D721Med (cell line): ENCODE measurements at places on chromosomes 5 and 9.

DNA sequence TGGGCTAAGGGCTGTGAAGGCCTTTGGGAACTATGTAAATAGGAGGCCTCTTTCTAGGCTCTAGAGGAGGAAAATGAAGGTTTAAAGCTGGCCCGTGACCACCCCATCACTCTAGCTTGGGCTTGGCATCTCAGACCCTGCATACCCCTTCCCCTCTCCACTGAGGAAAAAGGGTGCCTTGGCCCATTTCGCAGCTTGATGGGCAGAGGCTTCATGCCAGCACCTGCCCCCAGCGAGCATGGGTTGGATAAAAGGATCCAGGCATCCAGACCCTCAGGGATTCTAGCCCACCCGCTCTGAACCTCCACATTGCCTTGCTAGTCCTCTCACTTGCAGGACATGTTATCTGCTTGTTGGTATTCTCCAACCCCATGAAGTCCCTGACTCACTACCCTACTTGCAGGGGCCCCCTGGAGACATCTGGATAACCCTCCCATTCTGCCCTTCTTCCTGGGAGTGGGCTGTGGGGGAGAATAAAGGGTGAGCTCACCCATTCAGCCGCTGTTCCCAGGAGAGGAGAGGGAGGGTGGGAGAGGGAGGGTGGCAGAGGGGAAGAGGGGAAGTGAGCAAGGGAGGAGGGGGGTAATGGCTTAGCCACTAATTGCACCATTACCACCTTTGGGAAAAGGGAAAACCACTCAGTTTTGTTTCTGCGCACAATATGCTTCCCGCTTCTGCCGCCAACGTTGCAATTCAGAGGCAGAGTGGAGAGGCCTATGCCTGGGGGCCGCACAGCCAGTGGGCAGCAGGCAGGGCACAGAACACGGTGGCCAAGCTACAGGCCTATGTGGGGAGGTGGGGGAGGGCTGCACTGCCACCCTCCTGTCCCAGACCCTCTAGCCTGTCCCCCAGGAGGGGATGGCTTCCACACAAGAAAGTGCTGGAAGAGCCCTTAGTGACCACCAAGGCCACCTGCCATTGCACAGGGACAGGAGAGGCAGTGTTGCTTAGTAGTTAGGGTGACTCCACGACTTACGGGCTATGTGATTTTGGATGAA lies 2.1 kb upstream of the CAMK2A start:
- DNase-seq: no peak

- no peak for DNase-seq
Measured at GRCh38 chr5:159945359-159945758, 29.1 kb downstream of the ADRA1B start.

GRCh38 chr9:34568774-34569173 lies 20.8 kb downstream of the CNTFR start:
- DNase-seq: no peak

GRCh38 chr5:88829775-88830174 lies 53.2 kb downstream of the MEF2C start:
- DNase-seq: no peak

DNA sequence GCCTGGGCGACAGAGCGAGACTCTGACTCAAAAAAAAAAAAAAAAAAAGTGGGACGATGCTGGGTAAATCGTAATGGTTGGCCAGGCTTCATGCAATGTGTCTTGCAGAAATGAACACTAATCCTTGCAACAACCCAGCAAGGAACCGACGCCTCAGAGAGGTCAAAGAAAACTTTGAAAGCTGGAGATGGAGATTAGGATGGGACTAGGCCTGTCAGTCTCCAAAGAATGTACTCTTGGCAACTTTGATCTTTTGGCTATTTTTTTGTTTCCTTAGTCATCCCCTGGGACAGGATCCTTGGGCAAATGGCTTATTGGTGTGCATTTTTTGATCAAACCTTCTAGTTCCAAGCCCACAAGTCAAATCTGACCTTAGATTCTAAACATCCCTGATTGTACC lies 10.6 kb upstream of the PWWP2A start:
- DNase-seq: no peak

DNA sequence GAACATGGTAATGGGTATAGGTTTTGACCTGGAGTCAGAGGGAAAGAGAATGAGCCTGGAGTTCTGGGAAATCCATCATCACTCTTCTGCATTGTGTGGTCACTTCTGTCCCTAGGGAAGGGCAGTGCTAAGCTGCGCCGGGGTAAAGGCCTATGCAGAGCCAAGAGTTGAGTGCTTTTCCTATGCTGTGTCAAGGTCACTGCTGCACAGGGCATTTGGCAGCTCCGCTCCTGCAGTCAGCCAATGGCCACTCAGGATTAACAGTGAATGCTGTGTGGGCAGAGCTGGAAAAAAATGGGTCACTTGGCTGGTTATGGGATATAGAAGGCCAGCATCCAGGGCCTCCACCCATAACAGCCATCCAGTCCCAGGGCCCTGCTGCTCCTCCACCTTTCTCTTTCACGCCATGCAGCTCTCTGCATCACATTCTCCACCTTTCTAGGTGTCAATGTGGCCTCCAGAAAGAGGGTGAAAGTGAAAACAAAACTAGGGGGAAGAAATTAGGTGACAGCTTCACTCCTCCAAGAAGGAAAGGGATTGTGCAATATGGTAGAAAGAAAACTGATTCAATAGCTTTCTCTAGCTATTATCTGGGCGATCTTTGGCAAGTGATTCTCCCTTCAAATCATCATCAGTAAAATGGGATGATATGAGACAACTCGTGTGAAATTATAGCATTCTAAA lies 279.3 kb upstream of the ANKRD55 start:
- no peak for DNase-seq

DNA sequence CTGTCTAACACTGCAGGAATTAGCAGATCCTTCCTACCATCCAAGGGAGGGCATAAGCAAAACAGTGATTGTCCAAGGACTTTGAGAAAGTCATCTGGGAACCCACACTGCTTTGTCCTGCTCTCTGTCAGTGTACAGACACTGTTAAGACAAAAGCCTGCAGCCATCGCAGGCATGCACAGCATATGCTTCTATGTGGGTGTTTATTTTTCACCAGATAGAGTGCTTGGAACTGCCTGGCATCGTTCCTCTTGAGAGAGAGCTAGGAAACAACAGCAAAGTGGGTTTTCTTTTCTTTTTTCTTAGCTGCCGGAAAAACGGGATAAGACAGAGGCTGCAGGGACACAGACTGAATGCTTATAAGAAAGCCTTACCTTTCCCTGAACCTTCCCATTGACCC lies 212.3 kb downstream of the ICE1 start:
- no peak for DNase-seq

DNA sequence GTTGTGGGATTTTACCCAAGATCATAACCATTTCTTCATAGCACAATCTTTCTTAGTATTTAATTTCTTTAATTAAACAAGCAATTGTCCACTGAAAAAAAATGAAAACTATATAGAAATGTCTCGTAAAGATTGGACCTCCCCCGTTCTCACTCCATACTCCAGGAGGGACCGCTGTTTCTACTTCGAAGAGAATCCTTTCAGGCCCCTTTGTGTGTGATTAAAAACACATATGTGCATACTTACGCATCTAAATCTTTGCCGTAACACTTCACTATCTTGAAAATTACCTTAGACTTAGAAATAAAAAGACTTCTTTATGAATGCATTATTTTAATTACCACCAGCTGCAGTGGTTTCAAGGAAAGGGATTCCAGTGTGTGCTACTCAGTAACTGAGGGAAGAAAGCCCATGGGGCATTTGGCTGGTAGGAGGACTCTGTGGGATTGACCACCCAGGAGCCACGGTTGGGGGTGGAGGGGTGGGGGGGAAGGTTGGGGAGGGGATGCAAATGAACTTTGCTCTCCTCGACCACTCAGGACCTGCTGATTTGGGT lies 209.1 kb downstream of the FAM114A2 start:
- DNase-seq: no peak
